ENCODE measurements at places on chromosomes 16 and 17.

- no peak for DNase-seq
These were observed 24.3 kb upstream of the GSE1 start for GRCh38 chr16:85588562-85589503.

DNA sequence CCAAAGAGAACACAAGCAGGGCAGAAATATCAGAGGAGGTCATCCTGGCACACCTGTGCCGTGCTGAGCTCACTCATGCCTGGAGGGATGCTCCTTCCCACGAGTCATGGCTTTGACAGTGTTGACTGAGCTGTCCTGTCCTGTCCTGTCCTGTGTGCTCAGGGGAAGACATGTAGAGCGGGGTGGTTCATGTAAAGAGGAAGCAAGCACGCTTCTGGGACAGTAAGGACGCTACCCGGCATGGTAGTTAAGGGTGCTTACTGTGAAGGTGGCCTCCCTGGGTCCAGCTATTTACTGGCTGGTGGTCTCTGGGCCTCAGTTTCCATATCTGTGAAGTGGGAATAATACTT is 398 bp downstream of the LGALS9 start:
- DNase-seq, result no peak

DNA sequence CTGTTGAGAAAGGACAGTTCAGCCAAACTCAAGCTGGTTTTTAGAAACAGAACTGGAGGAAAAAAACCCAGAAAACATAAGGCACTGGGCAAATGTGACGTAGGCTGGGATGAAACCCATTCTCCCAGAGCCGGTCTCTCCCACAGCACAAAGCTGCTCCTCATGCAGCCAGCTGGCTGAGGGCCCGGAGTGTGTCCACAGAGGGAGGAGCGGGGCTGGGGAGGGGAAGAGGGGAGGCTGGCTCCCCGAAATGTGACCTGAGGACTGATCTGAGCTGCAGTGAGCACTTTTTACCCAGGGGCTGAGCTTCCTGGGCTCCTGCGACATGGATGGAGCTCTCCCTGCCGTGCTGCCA is 20.8 kb downstream of the FOXF1 start:
- DNase-seq, result no peak

DNA sequence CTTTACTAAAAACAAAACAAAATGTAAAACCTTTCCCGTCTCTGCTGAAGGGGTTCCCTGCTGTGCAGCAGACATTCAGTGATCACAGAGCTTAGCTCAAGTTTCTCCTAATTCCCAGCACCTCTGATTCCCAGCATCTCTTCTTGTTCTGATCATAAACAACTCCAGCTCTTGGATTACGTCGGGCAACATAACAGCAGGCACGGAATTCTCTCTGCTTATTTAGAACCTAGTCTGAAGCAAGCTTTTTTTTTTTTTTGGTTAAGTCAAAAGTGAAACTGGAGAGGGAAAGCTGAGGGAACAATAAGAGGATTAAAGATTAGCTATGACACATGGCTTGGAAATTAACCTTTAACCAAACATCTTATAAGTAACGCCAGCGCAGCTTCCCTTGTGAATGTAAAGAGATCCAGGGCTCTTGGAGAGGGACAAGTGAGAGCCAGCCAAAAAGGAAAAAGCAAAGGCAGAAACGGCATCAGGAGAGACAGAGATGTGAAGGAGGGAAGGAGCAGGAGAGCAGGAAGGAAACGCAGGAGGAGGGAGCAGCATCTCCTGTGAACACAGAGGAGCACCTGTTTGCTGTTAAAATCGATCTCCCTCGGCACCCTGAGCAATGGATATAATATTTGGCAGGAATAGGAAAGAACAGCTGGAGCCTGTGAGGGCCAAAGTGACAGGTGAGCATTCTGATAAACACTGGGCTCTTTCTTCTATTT is at the start of gene BCO1:
TSS of gene BCO1 (plus strand) at position 394 of the 716 bp plus-strand sequence. CDS start at position 614, 220 bp downstream.
- no peak for DNase-seq

GRCh38 chr17:35051183-35051578 is 12.3 kb downstream of the RFFL start:
- peak; percentile 44 for DNase-seq

DNA sequence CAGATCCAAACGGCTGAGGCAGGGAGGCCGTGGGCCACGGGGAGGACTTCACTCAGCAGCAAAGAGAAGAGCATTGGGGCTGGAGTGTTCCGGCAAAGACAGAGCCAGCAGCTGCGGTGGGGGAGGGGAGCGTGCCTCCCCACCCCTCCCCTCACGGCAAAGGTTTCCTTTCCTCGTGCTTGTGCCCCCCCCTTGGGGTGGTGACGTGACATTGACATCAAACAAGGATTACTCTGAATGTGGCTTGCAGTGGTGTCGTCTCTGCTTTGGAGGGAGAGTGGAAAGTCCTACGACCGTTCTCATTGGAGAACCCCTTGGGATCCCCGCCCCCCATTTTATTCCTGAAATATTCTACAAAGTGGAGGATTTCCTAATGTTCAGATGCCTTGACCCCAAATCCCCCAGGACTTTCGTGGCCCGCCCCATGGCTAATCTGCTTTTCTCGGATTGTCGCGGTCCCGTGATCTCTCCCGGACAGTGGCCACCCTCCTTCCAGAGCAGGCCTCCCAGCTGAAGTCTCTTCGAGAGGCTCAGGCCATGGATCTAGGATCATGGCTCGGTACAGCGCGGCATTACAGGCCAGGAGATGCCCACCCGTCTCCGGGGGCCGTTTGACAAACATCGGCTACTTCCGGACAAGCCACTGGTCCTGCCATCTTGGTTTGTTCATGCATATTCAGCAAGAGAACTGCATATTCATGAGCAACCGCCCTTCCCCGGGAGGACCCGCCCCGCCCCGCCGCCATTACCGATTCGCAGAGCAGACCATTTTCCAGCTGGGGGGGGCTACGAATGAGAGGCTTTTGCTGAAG is 705 bp upstream of the POLR2A start:
- peak; percentile 90 for DNase-seq

GRCh38 chr16:23863511-23864422 is 28.0 kb downstream of the PRKCB start:
- DNase-seq, result no peak
